ENCODE measurements at places on chromosomes 6 and 20.

- no peak for DNase-seq
These were observed at the start of gene CCN5 for GRCh38 chr20:44714701-44715498. TSS of gene CCN5 (plus strand) at chr20:44715369. CDS start at chr20:44715391, 22 bp downstream.

- no peak for DNase-seq
These were observed 2.5 kb downstream of the RNF217 start for GRCh38 chr6:124964764-124965105.

- no peak for DNase-seq
These were observed 69.7 kb downstream of the CBLN4 start for GRCh38 chr20:55935448-55936208.

DNA sequence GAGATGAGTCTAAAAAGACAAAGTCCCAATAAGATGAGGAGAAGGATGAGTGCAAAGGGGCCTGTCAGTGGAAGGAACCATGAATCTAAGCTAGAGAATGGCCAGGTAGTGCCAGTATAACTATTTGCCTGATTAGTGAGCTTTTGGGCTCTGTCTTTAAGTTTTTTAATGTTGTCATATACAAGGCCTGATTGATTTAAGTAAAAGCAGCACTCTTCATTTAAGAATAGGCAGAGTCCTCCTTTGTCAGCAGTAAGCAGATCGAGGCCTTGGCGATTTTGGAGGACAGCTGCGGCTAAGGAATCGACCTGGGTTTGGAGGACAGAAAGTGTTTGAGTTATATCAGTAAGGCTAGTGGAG lies 753.4 kb upstream of the ADGRB3 start:
- no peak for DNase-seq

GRCh38 chr6:139605350-139605749 lies 230.9 kb upstream of the CITED2 start:
- no peak for DNase-seq

DNA sequence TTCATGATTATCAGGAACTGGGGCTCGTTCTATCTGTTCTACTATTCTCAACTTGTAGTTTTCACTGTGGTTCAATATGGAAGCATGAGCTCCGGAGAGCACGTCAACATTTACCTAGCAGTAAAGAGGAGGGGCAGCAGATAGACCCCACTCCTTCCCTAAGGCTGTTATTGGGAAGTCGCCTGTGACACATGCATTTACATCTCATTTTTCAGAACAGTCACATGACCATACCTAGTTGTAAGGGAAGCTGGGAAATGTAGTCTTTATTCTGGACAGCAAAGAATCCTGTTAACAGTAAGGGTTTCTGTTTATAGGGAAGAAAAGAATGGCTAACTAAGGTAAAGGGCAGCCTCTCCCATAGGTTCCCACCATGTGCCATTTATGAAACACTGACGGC lies 158.3 kb downstream of the ZFP64 start:
- DNase-seq = no peak

DNA sequence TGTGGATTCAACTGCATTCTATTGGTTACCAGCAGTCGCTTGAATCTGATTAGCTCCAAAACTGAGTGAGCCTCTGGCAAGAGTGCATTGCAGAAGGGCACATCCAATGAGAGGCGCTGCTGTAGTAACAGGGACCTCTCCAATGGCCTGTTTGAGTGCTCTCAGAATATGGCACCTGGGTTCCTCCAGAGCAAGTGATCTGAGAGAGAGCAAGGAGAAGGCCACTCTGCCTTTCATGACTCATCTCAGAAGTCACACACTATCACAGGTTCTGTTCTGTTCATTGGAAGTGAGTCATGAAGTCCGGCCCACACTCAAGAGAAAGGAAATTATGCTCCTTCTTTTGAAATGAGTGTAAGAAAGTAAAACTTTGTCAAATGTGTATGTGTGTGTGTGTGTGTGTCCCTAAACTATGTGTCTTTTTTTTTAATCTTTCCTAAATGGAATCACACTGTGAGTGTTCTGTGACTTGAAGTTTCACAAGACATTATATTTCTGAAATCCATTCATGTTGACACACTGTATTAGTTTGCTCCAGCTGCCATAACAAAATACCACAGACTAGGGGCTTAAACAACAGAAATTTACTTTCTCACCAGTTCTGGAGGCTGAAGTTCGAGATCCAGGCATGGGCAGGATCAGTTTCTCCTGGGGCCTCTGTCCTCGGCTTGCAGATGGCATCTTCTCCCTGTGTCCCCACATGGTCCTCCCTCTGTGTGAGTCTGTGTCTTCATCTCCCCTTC lies 138.3 kb upstream of the CDYL start:
- DNase-seq = no peak

DNA sequence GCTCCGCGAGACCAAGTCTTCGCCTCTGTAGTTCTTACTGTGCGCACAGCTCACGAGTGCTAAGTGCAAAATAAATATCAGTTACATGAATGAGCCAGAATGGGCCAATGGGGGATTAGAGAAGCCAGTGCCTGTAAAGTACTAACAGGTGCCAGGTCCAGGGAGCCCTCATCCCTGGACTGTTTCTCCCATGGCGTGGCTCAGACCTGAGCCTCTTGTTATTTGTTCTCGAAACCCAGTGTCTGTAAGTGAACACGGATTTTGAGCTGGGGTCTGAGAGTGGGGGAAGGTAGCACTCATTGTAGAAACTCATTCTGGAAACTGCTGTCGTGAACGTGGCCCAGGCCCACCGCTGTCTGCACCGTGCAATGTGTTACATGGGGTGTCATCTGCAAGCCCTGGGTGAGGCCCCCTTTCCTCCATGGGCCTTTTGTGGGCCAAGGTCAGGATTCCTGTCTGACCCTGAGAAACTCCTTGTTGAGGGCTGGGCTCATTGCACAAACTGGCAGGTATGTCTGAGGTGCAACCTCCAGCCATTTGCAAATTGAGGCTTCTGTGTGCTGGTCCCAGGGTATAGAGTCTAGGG lies 154.7 kb downstream of the SYCP2 start:
- no peak for DNase-seq

GRCh38 chr6:7234547-7234946 lies 78.5 kb downstream of the SSR1 start:
- no peak for DNase-seq

- no peak for DNase-seq
These were observed 199.9 kb upstream of the SOX4 start for GRCh38 chr6:21393441-21394165.

DNA sequence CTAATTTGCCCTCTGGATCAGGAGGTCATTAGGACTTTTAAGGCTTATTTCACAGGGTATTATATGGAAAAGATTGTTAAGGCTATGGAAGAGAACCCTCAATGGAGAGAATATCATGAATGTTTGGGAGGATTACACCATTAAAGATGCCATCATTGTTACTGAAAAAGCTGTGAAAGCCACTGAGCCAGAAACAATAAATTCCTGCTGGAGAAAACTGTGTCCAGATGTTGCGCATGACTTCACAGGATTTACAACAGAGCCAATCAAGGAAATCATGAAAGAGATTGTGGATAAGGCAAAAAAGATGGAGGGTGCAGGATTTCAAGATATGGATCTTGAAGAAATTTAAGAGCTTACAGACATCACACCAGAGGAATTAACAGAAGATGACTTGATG lies 798.3 kb upstream of the SLC35B3 start:
- DNase-seq = no peak

DNA sequence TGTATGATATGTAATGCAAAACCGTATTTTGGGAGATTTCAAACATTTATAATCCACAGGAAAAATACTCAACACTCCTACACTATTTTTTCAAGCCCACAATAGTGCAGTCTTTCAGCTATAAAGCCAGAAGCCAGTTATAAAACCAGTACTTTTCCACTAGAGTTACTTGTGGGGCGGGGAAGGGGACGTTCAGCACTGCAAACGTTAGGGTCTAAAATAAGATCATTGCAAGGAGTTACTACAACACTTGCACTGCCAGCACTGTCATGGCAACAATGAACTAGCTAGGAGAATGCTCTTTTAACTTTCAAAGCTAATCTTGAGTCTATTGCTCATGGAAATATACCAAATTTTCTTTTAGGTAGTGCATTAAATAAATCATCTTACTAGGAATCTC lies 14.7 kb downstream of the SESN1 start:
- no peak for DNase-seq

GRCh38 chr6:32087574-32088486 lies 21.3 kb downstream of the TNXB start:
- peak; percentile 93 for DNase-seq

DNA sequence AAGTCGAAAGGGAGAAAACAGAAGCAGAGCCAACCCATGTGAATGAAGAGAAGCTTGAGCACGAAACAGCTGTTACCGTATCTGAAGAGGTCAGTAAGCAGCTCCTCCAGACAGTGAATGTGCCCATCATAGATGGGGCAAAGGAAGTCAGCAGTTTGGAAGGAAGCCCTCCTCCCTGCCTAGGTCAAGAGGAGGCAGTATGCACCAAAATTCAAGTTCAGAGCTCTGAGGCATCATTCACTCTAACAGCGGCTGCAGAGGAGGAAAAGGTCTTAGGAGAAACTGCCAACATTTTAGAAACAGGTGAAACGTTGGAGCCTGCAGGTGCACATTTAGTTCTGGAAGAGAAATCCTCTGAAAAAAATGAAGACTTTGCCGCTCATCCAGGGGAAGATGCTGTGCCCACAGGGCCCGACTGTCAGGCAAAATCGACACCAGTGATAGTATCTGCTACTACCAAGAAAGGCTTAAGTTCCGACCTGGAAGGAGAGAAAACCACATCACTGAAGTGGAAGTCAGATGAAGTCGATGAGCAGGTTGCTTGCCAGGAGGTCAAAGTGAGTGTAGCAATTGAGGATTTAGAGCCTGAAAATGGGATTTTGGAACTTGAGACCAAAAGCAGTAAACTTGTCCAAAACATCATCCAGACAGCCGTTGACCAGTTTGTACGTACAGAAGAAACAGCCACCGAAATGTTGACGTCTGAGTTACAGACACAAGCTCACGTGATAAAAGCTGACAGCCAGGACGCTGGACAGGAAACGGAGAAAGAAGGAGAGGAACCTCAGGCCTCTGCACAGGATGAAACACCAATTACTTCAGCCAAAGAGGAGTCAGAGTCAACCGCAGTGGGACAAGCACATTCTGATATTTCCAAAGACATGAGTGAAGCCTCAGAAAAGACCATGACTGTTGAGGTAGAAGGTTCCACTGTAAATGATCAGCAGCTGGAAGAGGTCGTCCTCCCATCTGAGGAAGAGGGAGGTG lies 38.7 kb downstream of the ZBTB2 start:
- no peak for DNase-seq

DNA sequence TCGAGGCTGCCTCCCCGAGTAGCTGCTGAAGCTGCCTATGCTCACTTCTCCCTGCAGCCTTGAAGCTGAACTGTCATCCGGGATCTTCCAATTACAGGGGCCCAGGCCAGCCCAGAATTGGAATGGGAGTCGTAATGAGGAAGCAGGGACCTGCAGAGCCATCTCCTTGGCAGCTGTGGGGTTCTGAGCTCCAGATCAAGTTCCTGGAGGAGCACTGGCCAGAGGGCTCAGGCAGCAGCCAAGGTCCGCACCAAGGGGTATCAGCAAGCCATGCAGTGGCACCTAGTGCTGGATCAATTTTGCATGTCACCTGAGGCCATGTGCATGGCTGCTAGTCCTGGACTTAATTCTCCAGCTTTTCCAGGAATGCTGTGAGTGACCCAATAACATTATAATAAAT lies 163.2 kb upstream of the TSHZ2 start:
- DNase-seq = no peak

DNA sequence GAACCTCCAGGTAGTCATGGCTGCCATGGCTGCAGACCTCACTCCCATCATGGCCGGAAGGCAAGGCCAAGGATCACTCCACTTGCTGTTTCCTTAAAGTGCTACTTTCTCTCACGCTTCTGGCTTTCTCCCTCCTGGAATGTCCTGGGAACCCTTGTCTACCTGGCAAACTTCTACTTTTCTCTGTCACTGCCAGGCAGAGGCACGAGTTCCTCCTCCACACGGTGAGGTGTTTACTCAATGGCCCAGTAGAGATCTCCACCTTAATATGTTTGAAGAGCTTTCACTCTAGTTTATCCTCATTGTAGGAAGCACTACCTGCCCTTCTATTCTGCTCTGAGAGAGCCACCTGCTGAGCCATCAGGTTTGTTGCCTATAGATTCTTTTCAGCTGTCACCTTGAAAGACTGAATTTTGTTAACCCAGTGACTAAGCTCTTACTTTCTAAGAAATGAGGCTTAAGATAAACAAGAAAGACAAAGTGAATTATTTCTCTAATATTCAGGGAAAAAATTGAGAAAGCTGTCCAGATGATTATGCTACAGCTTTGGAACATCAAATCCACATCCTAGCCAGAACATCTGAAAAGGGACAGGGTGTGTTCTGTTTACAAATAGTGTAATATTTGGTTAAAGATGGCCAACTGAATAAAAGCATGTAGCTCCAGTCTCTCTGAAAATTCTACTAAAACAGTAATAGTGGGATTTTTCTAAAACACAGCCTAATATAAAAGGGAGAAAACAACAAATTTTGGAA lies 54.9 kb downstream of the PLAGL1 start:
- DNase-seq = no peak

DNA sequence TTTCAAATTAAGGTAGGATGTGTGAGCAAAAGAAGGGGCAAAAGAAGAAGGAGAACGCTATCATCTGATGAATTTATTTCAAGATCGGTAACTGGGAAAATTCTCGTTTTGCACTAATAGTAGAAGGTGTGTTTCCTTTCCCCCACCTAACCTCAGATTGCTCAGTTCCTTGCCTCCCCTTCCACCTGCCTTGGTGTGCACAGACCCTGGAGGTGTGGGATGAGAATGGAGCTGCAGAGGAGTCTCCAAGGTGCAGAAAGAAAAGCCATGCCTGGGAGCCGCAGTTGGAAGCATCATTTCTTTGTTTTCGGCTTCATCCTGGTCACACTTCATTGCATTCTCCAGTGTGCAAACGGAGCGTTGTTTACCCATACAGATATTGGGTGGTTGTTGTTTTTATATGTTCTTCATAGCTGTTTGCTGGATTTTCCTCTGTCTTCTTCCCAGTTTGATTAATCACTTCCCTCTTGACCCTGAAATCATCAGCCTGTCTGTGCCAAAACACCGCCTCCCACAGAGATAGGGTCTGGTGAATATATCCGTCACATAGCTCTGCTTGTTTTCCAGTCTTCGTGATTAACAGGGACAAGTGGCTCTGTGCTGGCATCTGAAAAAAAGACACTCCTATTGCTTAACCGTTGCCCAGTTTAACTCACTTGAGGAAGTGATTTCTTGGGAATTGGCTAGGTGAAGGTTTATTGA lies 40.2 kb upstream of the NEDD9 start:
- DNase-seq = no peak

DNA sequence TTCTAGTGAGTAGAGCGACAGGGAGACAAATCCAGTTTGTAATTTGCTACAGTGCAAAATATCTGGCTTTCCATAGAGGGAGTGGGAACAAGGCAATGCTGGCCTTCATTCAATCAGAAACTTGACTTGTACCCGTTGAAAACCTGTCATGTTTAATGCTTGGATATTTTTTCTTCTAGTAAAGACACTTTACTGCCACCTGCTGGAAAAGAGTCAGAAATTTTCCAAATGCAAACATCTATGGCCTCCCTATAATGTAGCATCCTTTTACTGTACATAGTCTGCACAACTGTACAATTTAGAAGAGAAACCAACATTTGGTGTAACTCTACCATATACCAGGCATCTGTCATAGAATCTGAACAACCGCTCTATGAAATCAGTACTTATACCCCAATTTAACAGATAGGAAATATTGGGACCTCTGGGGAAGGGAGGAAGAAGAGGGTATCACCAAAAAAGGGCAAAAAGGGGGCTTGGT lies 16.7 kb upstream of the TBC1D20 start:
- DNase-seq = no peak
